Epithelial cell of proximal tubule (primary cell): ENCODE measurements at places on chromosomes 4 and X. TPM values are rescaled to one million over a fixed set of nuclear protein-coding genes. Genes with fewer than 3 reads are reported as not detected.

Gene EDNRA
- 3.3 and 3.9 TPM in 2 replicates for total RNA-seq

Gene UGT2A1
- not detected in 2 replicates for total RNA-seq

Gene OTUD5
- total RNA-seq: 34.4 and 44.2 TPM in 2 replicates

Gene NLGN4X
- total RNA-seq: 0.69 and 1.6 TPM in 2 replicates

Gene ADGRG2
- total RNA-seq: 0.14 and 0.17 TPM in 2 replicates

Gene NPY1R
- total RNA-seq: 0.40 and 3.3 TPM in 2 replicates

Gene VCX3A
- not detected in 2 replicates for total RNA-seq

Gene MAGEA8
- not detected in 2 replicates for total RNA-seq
